ENCODE measurements at places on chromosomes 3 and 15. TPM values are rescaled to one million over a fixed set of nuclear protein-coding genes. Genes with fewer than 3 reads are reported as not detected.

Gene SEMA3F
- 0.36 TPM for total RNA-seq

Gene CCDC66
- total RNA-seq: 30.3 TPM

Gene WWTR1
- total RNA-seq: 1.7 TPM

Gene ARRDC4
- 0.42 TPM for total RNA-seq

Gene GPR176
- total RNA-seq: 0.06 TPM

Gene GOLGA8S
- total RNA-seq: not detected

Gene LSAMP
- not detected for total RNA-seq

Gene IGDCC3
- total RNA-seq: not detected

Gene VWA5B2
- not detected for total RNA-seq

Gene CFAP44
- 4.1 TPM for total RNA-seq

Gene CCDC13
- total RNA-seq: 0.42 TPM

Gene STAB1
- not detected for total RNA-seq

Gene THAP10
- total RNA-seq: 0.27 TPM

Gene ZNF660
- total RNA-seq: 0.48 TPM

Gene HDC
- 0.19 TPM for total RNA-seq

Gene BUB1B
- total RNA-seq: 65.4 TPM

Gene ZBBX
- total RNA-seq: not detected

Gene PLSCR4
- not detected for total RNA-seq

Gene ACSBG1
- total RNA-seq: not detected

Gene CHDH
- total RNA-seq: 0.42 TPM

Gene C3orf49
- not detected for total RNA-seq

Gene AHSG
- not detected for total RNA-seq

Gene PLA2G4D
- total RNA-seq: not detected

Gene CPLX3
- total RNA-seq: not detected

Gene ROPN1
- not detected for total RNA-seq

Gene CACNA2D3
- total RNA-seq: not detected

Gene CMTM8
- total RNA-seq: 4.2 TPM

Gene P3H2
- total RNA-seq: not detected

Gene NR2E3
- not detected for total RNA-seq
